ENCODE measurements at places on chromosomes 7 and 10. TPM values are rescaled to one million over a fixed set of nuclear protein-coding genes. Genes with fewer than 3 reads are reported as not detected.

The CREB5 gene
- 5.3 TPM for total RNA-seq

The AKR1C1 gene
- 590 TPM for total RNA-seq

The NEUROG3 gene
- total RNA-seq, result not detected

The FKBP6 gene
- total RNA-seq, result not detected

The ADCY1 gene
- total RNA-seq, result 2.4 TPM

The RET gene
- total RNA-seq, result 0.83 TPM

The SLC26A3 gene
- total RNA-seq, result not detected

The NET1 gene
- 64.3 TPM for total RNA-seq

The HHEX gene
- 13.3 TPM for total RNA-seq

The DENND2A gene
- 0.78 TPM for total RNA-seq

The OGDH gene
- 27.9 TPM for total RNA-seq

The LRRC4 gene
- total RNA-seq, result not detected

The SEMA3D gene
- 0.03 TPM for total RNA-seq

The UCN3 gene
- total RNA-seq, result not detected

The MNX1 gene
- 5.1 TPM for total RNA-seq

The LZTS2 gene
- total RNA-seq, result 46.6 TPM

The FAM237B gene
- total RNA-seq, result not detected

The SFXN2 gene
- total RNA-seq, result 3.3 TPM

The CRHR2 gene
- not detected for total RNA-seq

The MRC1 gene
- total RNA-seq, result 0.03 TPM

The ZNF804B gene
- not detected for total RNA-seq

The MOSPD3 gene
- total RNA-seq, result 19.0 TPM

The TRIL gene
- not detected for total RNA-seq

The RELN gene
- 0.01 TPM for total RNA-seq

The HOXA10 gene
- total RNA-seq, result 7.1 TPM

The CUL2 gene
- total RNA-seq, result 26.7 TPM

The BMPR1A gene
- 27.3 TPM for total RNA-seq

The PRF1 gene
- total RNA-seq, result not detected

The ITGB8 gene
- total RNA-seq, result 1.3 TPM

The REEP3 gene
- total RNA-seq, result 20.6 TPM

The EBLN1 gene
- total RNA-seq, result not detected

The FEZF1 gene
- not detected for total RNA-seq

The COL26A1 gene
- 0.36 TPM for total RNA-seq

The FAS gene
- 32.4 TPM for total RNA-seq

The WDFY4 gene
- not detected for total RNA-seq

The HMX3 gene
- total RNA-seq, result not detected

The ELMO1 gene
- total RNA-seq, result 2.1 TPM

The ADGRA1 gene
- total RNA-seq, result 0.24 TPM

The VAX1 gene
- 1.5 TPM for total RNA-seq

The GRIFIN gene
- total RNA-seq, result not detected

The CFAP43 gene
- total RNA-seq, result 0.36 TPM

The TFPI2 gene
- total RNA-seq, result 308 TPM

The CYP3A4 gene
- total RNA-seq, result not detected

The CYP2C19 gene
- total RNA-seq, result not detected

The BTBD16 gene
- total RNA-seq, result 1.7 TPM

The EIF5AL1 gene
- 2.0 TPM for total RNA-seq

All from A549 treated with GW870086 at 1 μM for 4 hours (cell line).